Epithelial cell of proximal tubule (primary cell): ENCODE measurements at places on chromosomes 2 and 18. TPM values are rescaled to one million over a fixed set of nuclear protein-coding genes. Genes with fewer than 3 reads are reported as not detected.

The HRH4 gene
- 0.12 TPM in 1 of 2 replicates, not detected in the other for total RNA-seq

The LOXHD1 gene
- not detected in 2 replicates for total RNA-seq

The ASB18 gene
- not detected in 2 replicates for total RNA-seq

The NTSR2 gene
- not detected in 2 replicates for total RNA-seq

The COLEC12 gene
- 2.0 and 3.3 TPM in 2 replicates for total RNA-seq

The TM4SF20 gene
- not detected in 2 replicates for total RNA-seq

The SERPINB2 gene
- total RNA-seq, result 1.6 and 1.9 TPM in 2 replicates

The GPR75 gene
- total RNA-seq, result 0.52 and 1.5 TPM in 2 replicates
